ENCODE measurements at places on chromosomes 1 and 21. TPM values are rescaled to one million over a fixed set of nuclear protein-coding genes. Genes with fewer than 3 reads are reported as not detected.

DNA sequence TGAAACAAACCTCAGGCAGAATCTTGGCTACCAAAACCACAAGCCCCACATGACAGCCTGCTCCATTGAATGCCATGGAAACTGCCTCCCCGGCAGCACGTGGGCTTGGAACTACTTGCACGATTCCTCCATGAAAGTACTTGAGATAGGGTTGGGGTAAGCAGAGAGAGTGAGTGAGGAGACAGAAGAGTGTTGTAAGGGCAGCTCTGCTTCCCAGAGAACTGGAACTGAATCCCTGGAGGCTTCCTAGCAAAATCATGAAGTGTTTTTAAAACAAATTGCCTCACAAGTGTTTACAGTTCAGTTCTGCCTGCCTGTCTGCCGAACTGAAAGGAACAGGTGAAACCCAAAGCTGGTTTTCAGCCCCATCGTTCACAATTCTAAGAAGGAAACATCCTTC is 35.3 kb upstream of the DNASE2B start:
- no peak for DNase-seq
- no peak overlapping the region for H3K27ac ChIP-seq
- H3K4me1 ChIP-seq, result no peaks in the 10 kb centered on the region
- no peak overlapping the region for H3K4me3 ChIP-seq
- H3K36me3 ChIP-seq, result no peaks in the 10 kb centered on the region

DNA sequence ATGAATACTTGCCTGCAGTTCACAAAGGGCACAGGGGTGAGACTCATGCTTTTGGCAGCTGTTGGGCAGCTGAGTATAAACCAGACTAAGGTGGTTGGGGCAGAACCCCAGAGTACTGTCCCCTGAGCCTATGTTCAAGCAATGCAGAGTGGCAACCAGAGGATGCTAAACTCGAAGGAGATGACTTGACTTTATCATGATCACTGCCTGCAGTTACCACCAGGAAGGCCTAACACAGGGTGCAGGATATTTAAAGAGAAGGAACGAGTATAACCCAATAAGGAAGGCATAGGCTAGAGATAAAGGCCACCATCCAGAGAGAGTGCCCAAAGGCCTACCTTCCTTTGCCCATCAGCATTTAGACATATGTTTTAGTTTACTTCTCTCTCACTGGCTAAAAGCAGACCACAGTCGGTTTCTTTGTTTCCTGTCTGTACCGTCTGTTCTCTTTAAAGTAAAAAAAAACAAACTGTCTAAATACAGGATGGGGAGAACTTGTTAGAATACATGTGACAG is 83.3 kb downstream of the MPZL1 start:
- peaks cover 2% of the 10 kb centered on the region for H3K4me1 ChIP-seq
- no peak overlapping the region for H3K27ac ChIP-seq
- no peaks in the 10 kb centered on the region for H3K36me3 ChIP-seq
- H3K27me3 ChIP-seq, result no peaks in the 10 kb centered on the region
- no peak overlapping the region for H3K4me3 ChIP-seq

GRCh38 chr1:207365063-207365462 is 43.6 kb downstream of the CD55 start:
- DNase-seq, result no peak
- no peaks in the 10 kb centered on the region for H3K4me1 ChIP-seq
- H3K36me3 ChIP-seq, result no peaks in the 10 kb centered on the region
- no peak overlapping the region for H3K27ac ChIP-seq
- no peaks in the 10 kb centered on the region for H3K27me3 ChIP-seq

DNA sequence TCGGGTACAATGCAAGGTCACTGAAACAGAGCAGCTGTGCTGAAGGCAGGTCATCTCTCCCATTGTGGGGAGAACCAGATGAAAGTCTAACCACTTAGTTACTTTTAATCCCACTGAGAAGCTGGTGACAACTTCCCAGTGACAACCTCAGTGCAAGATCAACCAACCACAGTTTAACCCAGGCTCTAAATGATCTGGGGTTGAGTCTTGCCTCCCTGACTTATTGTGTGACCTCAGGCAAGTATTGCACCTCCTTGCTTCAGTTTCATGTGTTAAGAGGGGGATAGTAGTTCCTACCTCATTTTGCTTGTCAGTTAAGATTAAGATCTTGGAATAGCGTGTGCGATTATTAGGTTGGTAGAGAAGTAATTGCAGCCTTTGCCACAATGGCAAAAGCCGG is 3.2 kb downstream of the ZP4 start:
- no peak overlapping the region for H3K4me3 ChIP-seq
- H3K4me1 ChIP-seq, result no peaks in the 10 kb centered on the region

- DNase-seq, result no peak
- no peaks in the 10 kb centered on the region for H3K36me3 ChIP-seq
- no peak overlapping the region for H3K27ac ChIP-seq
- H3K27me3 ChIP-seq, result no peaks in the 10 kb centered on the region
- no peak overlapping the region for H3K4me3 ChIP-seq
- peaks cover 4% of the 10 kb centered on the region for H3K4me1 ChIP-seq
These were observed 495.6 kb upstream of the C1orf87 start for GRCh38 chr1:60569189-60569588.

DNA sequence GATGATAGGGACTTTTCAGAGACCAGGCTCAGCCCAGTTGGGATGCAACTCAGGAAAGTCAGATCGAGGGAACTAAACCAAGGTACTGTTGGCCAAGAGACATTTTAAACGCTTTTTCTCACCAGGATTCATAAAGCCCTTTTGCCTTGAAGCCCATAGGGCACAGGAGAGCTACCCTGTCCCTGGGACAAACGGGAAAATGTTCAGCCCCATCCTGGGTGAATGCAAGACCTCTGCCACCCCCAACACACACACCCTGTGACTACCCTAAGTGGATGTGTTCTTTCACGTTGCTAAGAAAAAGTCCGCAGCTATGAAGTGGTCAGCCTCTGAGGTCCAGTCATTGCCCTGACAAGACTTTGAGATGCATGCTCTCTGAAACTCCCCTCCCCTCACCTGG is 58.4 kb downstream of the ITPKB start:
- no peaks in the 10 kb centered on the region for H3K36me3 ChIP-seq
- H3K27ac ChIP-seq, result peak overlapping the region; percentile 94
- DNase-seq, result no peak
- peaks cover 16% of the 10 kb centered on the region for H3K4me1 ChIP-seq

DNA sequence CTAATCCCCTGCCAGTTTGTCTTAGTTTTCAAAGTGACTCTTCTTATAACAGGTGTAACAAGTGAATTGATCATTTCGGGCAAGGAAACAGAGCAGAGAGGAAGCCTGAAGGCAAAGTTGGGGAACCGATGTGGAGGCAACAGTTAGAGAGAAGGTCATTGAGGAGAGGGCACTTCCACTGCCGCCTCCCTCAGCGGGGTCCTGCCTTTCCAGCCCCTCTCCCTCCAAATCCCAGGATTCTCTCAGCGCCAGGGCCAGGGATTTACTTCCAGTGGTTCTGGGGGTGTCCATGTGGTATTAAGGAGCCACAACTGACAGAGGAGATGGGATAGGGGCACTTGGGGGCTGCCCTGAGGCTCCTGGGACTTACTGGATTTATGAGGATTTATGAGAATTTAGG is 39.7 kb upstream of the PDE9A start:
- no peak for DNase-seq
- H3K4me3 ChIP-seq, result no peak overlapping the region
- no peaks in the 10 kb centered on the region for H3K4me1 ChIP-seq
- H3K27me3 ChIP-seq, result no peaks in the 10 kb centered on the region

- H3K4me1 ChIP-seq, result peaks cover 4% of the 10 kb centered on the region
- H3K36me3 ChIP-seq, result no peaks in the 10 kb centered on the region
- H3K27ac ChIP-seq, result no peak overlapping the region
- H3K27me3 ChIP-seq, result no peaks in the 10 kb centered on the region
- H3K4me3 ChIP-seq, result no peak overlapping the region
- DNase-seq, result peak; percentile 20
These were observed 2.7 kb upstream of the PSMD4 start for GRCh38 chr1:151251656-151252470.

DNA sequence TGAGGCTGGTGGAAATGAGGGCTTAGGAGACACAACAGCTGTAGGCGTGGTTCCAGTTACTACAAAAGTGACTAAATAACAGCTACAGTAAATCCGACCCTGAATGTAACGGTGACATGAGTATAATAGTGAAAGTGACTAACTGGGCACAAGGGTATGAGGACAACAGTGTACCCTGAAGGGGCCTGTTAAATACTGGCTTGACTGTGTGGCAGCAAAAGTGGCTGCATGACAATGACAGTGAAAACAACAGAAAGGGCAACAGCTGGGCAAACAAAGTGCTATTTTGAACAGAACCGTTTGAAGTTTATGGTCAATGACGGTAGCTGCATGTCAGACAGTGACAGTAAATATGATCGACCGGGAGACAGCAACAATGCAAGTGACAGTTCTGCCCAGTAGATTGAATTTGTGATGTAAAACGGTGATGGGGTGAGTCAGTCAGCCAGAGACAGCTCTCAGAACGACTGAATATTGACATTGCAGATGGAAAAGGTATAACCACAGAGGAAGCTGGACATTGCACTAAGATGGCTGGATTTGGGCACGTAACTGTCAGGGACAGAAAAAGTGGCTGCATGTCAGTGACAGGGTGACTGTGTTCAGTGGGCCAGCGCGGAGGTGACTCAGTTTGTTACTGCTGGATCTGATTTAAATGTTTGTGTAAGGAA is 1.2 kb upstream of the ZBTB40 start:
- no peak overlapping the region for H3K4me3 ChIP-seq
- peaks cover 5% of the 10 kb centered on the region for H3K4me1 ChIP-seq
- no peaks in the 10 kb centered on the region for H3K27me3 ChIP-seq
- H3K36me3 ChIP-seq, result no peaks in the 10 kb centered on the region
- peak overlapping the region; percentile 93 for H3K27ac ChIP-seq
- no peak for DNase-seq

DNA sequence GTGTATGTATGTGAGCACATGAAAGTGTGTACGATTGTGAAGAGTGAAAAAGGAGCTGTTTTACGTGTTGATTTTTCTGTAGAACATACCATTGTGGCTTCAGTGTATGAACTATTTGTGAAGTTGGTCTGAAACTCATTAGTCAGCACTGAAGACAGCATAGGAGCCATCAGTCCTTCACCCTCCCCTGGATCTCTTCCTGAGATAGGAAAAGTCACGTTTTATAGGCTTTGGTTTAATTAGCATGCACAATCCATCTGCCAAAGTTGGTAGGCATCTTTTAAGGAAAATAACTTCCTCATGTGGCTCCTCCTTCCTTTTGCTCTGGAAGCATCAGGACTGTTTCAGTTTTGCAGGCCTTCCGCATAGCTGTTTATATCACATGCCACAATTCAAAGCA is 1.4 kb upstream of the RABIF start:
- DNase-seq, result no peak
- H3K36me3 ChIP-seq, result no peaks in the 10 kb centered on the region
- no peaks in the 10 kb centered on the region for H3K27me3 ChIP-seq
- H3K4me1 ChIP-seq, result no peaks in the 10 kb centered on the region
- no peak overlapping the region for H3K27ac ChIP-seq
- no peak overlapping the region for H3K4me3 ChIP-seq

GRCh38 chr1:30652152-30652841 is 71.1 kb downstream of the MATN1 start:
- H3K27me3 ChIP-seq, result no peaks in the 10 kb centered on the region
- H3K4me1 ChIP-seq, result no peaks in the 10 kb centered on the region
- H3K36me3 ChIP-seq, result no peaks in the 10 kb centered on the region
- no peak for DNase-seq
- no peak overlapping the region for H3K27ac ChIP-seq

GRCh38 chr1:181127898-181128453 is 39.5 kb downstream of the IER5 start:
- no peak overlapping the region for H3K4me3 ChIP-seq
- no peaks in the 10 kb centered on the region for H3K4me1 ChIP-seq
- no peak overlapping the region for H3K27ac ChIP-seq
- H3K27me3 ChIP-seq, result no peaks in the 10 kb centered on the region
- H3K36me3 ChIP-seq, result no peaks in the 10 kb centered on the region
- DNase-seq, result no peak

- H3K27ac ChIP-seq, result no peak overlapping the region
- no peak overlapping the region for H3K4me3 ChIP-seq
- H3K4me1 ChIP-seq, result peaks cover 5% of the 10 kb centered on the region
- H3K27me3 ChIP-seq, result no peaks in the 10 kb centered on the region
- no peaks in the 10 kb centered on the region for H3K36me3 ChIP-seq
These were observed 173.4 kb upstream of the RUNX1 start for GRCh38 chr21:35222541-35222941.

DNA sequence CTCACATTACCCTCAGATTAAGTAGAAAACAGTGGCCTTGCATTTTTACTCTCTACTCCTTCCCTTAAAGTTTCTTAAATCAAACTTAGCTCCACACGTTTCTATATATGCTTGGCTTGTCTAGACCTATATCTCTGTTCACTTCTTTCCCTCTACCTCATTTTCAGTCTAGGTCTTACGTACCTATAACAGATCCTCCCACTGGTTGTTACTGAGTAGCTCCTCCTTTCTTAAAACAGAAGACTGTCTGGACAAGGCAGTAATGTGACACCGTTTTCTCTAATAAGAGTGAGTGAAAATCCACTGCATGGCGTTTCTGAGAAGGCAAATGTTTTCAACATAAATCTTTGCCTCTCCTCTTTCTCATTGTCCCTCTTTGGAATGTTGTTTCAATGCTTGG is 211.7 kb upstream of the POGK start:
- H3K27ac ChIP-seq, result no peak overlapping the region
- no peaks in the 10 kb centered on the region for H3K4me1 ChIP-seq
- H3K36me3 ChIP-seq, result no peaks in the 10 kb centered on the region
- H3K4me3 ChIP-seq, result no peak overlapping the region
- DNase-seq, result no peak

DNA sequence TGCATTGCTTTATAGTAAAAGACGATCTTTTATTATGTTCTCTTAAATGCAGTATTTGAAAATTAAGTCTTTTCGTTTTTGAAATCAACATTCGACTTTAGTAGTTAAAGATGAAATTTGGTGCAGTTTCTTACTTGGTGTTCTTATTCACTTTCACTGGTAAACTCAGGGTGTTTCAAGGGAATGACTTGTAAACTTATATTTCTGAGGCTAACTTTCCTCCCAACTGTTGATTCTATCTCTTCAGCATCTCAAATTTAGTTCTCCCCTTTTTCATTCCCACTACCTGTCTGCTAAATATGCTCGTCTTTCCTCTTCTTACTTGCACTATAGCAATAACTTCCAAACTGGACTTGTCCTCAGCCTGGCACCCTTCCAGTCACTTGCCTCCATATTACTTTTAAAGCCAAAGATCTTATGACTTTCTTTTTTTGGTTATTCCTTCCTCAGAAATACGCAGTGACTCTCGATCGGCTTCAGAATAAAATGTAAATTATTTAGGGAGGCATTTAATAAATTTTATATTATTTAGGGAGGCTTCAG is 988 bp downstream of the SLC35A3 start:
- no peaks in the 10 kb centered on the region for H3K4me1 ChIP-seq
- H3K36me3 ChIP-seq, result no peaks in the 10 kb centered on the region
- H3K27ac ChIP-seq, result no peak overlapping the region
- no peak for DNase-seq

- peaks cover 37% of the 10 kb centered on the region for H3K4me1 ChIP-seq
- DNase-seq, result peak; percentile 77
- H3K27ac ChIP-seq, result peak overlapping the region; percentile 94
- H3K27me3 ChIP-seq, result no peaks in the 10 kb centered on the region
These were observed 6.4 kb upstream of the COL6A1 start for GRCh38 chr21:45975020-45975666.

ZNF687 gene
- 37.2 TPM for total RNA-seq

CELA2B gene
- not detected for total RNA-seq

HSF2BP gene
- 1.5 TPM for total RNA-seq

SVBP gene
- total RNA-seq, result 26.8 TPM

FALEC gene
- not detected for total RNA-seq
